Eye (tissue), 1 donor: ENCODE measurements at places on chromosomes 11 and 22.

DNA sequence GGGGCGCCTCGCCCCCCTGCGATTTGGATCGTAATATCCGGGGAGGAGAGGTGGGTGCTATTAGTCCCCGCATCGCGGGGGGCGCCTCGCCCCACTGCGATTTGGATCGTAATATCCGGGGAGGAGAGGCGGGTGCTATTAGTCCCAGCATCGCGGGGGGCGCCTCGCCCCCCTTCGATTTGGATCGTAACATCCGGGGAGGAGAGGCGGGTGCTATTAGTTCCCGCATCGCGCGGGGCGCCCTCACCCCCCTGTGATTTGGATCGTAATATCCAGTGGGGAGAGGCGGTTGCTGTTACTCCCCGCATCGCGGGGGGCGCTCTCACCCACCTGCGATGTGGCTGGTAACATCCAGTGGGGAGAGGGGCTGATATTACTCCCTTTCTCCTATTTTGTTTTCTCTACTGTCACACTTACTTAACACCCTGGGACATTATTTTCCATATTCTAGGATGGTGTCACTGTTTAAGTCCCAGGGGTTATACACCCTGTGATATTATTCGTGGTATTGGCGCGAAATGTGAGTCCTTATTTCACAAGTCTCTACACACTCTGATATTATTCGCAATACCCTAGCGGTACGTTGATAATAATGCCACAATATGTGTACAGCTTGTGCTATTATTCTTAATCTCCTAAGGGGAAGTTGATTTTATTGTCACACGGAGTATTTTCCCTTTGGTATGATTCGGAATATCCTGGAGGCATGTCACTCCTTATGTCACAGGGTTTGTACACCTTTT lies 57.8 kb upstream of the ALDH3B2 start:
- DNase-seq, result no peak

- DNase-seq, result no peak
Observed at GRCh38 chr11:10096987-10097386, 197.0 kb downstream of the SBF2 start.

DNA sequence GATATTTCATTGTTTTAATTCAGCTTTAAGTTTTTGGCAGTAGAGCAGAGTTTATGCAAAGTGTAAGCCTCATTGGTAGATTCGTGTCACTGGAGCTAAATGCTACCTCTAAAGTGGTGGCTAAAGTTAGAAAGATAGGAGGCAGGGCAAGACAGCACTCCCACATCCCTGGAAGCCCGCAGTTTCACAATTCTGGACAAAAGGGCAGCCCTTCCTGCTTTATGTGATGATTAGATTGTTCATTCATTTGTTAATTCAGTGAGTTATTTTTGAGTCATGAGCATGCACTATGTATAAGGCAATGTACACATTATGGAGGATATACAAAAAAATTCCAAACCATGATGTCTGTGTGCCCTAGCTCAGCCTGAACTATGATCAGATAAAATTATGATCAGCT lies 52.1 kb upstream of the EIF3M start:
- DNase-seq, result no peak

GRCh38 chr11:120867531-120867930 lies 156.4 kb upstream of the TBCEL start:
- no peak for DNase-seq

GRCh38 chr11:118201966-118202365 lies 22.8 kb downstream of the JAML start:
- no peak for DNase-seq

DNA sequence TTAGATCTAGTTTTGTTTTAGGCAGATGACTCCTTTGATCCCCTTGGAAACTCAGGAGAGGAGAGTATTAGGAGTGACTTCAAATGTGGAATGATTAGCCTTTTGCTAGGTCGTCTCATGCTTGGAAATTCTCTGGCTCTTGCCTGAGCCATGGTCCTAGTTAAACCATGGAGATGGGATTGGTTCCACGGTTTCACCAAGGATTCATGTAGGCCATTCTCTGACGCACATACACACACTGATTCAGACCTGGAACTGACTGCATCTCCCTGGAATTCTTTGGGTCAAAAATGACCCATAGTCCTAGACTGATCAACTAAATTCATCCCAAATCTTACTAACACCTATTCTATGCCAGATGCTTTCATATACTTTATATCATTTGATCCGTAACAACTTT lies 56.5 kb downstream of the POLD3 start:
- no peak for DNase-seq

GRCh38 chr22:31400023-31400397 lies 606 bp downstream of the DRG1 start:
- no peak for DNase-seq

- DNase-seq, result no peak
Observed at GRCh38 chr11:123298488-123299447, 103.7 kb upstream of the CLMP start.

- DNase-seq, result peak; percentile 8
Observed at GRCh38 chr11:97548280-97548679, 1158.5 kb downstream of the JRKL start.

GRCh38 chr11:70288721-70289120 lies 18.2 kb downstream of the PPFIA1 start:
- DNase-seq, result no peak

DNA sequence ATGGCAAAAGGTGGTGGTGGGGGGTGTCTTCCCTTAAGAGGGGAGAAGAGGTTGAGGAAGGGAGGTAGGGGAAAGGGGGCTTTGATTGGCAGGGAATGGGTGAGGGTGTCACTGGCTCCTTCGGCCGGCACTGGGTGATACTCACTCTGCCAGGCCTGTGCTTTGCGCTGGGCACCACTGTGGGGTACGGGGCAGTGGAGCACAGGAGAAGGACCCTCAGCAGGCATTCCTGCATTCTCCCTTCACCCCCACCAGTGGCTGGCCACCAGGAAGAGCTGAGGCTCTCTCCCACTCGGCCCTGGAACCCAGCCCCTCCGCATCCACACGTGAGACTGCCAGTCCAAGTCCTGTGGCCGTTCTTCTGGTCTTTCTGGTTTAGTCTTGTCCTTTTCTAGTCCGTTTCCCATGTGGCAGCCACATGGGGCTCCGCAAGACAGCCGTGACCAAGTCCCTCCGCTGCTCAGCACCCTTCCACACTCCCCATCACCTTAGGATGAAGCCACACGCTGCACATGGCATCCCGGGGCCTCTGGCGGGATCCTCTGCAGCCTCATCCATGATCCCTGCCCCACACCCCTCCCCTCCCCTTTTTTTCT lies 8.0 kb downstream of the CAPN5 start:
- no peak for DNase-seq

DNA sequence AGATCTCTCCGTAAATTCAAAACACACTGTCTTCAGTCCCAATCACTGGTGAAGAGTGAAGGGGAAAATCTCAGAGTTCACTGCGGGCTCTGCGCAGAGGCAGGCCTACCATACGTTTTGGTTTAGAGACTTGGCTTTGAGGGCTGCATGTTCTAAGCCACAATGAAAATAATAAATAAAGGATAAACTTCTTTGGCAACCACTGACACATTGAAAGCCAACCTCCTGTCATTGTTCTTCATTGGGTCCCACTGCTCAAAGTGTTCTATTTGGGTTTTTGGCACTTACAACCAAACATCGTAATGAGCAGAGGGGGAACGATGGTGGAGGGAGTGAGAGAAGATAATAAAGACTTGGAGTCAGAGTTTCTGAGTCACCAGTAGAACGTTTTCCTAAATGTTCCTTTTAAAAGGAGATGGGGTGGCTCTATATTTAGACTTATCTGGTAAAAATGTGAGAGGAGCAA lies 472.9 kb downstream of the SOX6 start:
- peak; percentile 76 for DNase-seq

DNA sequence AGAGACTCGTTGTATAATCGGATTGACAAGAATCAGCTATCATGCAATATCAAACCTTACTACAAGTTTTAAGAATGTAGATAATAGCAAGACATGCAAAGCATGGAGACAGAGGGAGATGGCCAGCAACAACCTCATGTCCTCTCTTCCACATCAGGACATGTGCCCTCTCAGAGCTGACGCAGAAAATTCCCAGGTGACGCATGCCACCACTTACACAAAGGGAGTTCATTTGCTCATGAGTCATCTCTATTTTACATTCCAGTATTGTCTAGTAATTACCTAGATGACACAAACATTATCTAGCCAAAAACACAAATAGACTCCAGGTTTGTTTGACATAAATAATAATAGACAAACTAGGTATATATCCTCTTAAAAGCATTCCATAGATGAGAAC lies 38.1 kb upstream of the OPCML start:
- no peak for DNase-seq

- DNase-seq, result no peak
Observed at GRCh38 chr11:19816040-19816439, 103.4 kb downstream of the NAV2 start.

GRCh38 chr22:50016988-50017700 lies 4.6 kb upstream of the IL17REL start:
- DNase-seq, result no peak

DNA sequence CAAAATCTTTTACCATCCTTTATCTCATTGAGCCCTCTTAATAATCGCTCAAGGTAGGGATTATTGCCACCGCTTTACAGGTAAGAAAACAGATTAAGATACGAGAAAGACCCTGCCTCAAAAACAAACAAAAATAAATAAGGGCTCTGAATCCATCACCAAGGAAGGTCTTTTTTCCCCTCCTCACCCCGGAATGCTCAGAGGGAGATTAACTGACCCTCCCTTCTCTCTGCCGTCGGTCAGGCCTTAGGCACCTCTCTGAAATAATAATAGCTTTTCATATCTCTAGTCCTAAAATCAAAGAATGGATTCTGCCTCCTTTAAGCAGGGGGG lies 620 bp upstream of the ATG2A start:
- no peak for DNase-seq

GRCh38 chr22:20591295-20591645 lies 83.9 kb downstream of the MED15 start:
- DNase-seq, result no peak

- no peak for DNase-seq
Observed at GRCh38 chr11:116343270-116343669, 429.5 kb downstream of the BUD13 start.

DNA sequence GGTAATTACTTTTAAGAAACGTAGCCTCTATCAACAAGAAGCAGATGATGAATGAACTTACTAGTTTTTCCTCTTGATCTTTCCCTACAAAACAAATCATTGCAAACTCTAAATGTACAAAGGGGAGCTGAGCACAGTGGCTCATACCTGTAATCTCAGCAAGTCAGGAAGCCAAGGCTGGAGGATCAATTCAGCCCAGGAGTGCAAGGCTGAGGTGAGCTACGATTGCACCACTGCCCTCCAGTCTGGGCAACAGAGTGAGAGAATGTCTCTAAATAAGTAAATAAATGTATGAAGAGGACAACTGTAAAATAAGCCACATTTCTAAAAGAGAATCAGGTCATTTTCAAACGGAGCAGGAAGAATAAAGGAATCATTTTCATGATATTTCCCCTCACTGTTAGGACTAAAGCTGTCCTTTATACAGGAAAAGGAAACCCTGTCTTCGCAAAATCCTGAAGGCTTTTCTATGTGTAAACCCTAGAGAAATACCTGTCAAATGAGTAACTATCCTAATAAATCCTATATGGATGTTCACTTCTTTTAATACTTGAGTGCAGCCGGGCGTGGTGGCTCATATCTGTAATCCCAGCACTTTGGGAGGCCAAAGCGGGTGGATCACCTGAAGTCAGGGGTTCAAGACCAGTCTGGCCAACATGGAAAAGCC lies 41.2 kb downstream of the RRAS2 start:
- DNase-seq, result no peak

GRCh38 chr22:48596111-48596850 lies 1231.4 kb downstream of the BRD1 start:
- DNase-seq, result peak; percentile 34

- DNase-seq, result peak; percentile 35
Observed at GRCh38 chr22:46908641-46909107, 146.2 kb downstream of the TBC1D22A start.

DNA sequence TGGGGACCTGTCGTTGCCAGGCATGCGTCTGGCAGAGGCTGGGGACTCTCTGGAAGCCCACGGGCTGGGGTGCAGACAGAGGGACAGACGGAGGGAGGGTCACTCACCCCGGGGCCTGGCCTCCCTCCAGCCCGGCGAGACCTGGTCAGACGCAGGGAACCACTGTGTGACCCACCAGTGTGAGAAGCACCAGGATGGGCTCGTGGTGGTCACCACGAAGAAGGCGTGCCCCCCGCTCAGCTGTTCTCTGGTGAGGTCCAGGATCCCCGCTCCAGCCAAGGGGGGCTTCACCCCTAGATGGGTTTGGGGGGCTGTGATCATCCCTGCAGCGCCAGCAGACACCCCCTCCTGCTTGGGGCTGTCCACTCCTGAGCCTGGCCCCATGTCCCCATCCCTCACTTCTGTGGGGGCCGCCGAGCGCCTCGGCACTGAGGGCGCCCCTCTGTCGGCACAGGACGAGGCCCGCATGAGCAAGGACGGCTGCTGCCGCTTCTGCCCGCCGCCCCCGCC lies 23.6 kb upstream of the MUC5B start:
- DNase-seq, result no peak

GRCh38 chr11:110432713-110433392 lies 3.1 kb downstream of the FDX1 start:
- peak; percentile 24 for DNase-seq

DNA sequence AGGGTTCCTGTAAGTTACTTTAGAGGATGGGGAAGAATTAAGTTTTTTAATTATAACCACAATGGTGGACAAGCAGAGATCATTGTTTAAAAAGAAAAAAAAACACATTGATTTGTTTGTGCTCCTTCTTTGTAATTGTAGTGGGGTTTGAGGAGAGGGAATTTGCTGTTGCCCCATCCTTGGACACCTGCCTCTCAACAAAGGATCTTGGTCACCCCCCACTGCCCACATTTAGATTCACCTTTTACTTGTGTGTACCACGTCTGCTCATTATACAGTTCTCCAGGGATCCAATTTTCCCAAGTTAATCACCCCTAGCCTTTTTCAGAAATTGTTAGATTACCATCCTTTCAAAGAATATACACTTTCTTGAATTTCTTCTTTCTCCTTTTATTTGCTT lies 53.0 kb downstream of the DNAJC24 start:
- DNase-seq, result no peak

- peak; percentile 88 for DNase-seq
Observed at GRCh38 chr22:49962012-49962750, 1.6 kb downstream of the PIM3 start.

- DNase-seq, result no peak
Observed at GRCh38 chr22:24046024-24046423, 34.9 kb downstream of the CABIN1 start.

GRCh38 chr11:117835576-117835975 lies 11.0 kb upstream of the FXYD2 start:
- DNase-seq, result no peak

DNA sequence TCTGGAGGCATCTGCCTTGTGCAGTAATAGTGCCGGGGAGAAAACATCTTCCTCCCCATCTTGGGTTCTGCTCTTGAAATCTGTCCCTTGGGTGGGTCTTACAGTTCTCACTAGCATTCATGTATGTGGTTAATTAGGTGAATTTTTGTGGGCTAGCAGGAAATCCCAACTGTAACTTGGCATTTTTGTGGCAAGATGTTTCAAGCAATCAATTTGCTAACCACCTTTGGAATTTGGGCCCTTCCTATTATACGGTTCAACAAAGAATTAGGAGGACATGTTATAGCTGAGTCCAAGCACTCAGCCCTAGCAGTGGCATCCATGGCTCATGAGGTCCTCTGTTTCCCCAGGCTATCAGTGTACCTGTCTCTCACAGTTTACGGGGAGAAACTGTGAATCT lies 89.1 kb upstream of the MTNR1B start:
- no peak for DNase-seq
